ENCODE measurements at places on chromosomes 5 and 9.

DNA sequence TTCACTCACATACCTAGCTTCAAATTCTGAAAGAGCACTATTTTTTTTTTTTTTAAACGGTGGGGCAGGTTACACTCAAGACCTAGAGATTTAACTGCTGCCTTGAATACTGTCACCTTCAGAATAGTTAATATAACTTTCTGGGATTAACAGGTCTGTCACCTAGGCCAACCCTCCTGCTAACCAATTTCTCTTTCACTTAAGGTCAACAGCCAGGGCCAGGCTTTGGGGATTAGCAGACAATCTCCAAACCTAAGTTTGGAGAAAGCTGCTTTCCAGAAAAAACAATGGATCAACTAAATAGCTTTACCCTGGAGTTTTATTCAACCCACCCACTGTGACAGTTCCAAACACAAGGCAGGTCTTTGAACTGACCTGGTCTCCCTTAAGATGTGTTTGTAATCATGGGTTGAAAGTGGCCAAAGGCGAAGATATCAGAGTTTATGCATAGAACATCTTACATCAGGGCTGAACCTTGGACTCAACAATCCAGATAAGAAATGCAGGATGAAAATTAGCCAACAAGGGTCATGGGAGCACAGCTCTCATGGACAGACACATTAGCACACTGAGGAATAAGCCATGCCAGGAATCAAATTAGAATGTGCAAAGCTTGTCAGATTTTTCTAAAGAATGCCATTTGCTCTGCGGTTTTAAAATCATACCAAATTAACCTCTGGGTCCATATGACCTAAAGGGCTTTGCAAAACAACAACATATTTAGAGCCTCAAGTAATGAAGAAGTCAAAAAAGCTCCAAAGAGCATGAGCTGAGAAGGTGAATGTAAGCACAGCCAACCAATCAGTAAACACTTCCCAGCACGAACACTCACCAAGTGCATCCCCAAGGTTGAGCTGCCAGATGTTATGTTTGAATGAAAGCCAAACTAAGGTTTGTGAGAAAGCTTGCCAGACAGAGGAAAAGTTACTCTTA, 538.5 kb upstream of the DMAC1 start:
- no peak for DNase-seq

- no peak for DNase-seq
Observed at GRCh38 chr5:1104327-1105006, 7.4 kb downstream of the SLC12A7 start.

GRCh38 chr9:115015018-115015635, 84.7 kb upstream of the TNFSF8 start:
- DNase-seq = peak; percentile 7

DNA sequence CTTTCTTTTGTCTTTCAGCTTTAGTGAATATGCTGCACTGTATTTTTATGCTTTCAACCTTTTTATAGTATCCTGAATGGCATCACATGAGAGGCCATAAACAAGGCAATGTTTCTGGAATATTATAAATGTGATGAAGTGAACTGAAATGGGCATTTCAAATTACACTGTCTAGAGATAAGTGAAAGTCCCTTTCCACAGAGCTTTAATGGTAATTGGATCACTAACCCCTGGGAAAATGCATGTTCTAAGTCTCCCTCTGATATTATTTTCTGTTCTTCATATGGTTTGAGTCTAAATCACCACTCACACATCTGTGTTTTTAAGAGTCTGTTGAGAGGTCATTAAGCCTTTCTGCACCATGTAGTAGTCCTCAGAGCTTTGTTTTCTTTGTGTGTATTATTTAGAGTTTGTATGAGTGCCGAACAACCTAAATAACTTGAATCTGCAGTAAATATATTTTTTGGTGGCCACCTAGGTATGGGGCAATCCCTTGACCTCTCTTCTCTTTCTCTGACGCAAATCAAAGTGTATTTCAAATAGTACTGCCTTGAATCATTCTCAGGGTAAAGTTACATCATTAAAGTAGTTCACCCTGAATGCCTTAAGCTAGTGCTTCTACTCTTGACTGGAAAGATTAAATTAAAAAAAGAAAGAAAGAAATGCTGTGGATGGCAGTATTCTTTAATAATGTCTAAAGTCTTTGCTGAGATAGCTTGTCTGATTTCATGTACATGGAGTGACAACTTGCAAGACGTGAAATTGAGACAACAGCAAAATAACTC, 1931.0 kb upstream of the CDH6 start:
- DNase-seq = no peak

DNA sequence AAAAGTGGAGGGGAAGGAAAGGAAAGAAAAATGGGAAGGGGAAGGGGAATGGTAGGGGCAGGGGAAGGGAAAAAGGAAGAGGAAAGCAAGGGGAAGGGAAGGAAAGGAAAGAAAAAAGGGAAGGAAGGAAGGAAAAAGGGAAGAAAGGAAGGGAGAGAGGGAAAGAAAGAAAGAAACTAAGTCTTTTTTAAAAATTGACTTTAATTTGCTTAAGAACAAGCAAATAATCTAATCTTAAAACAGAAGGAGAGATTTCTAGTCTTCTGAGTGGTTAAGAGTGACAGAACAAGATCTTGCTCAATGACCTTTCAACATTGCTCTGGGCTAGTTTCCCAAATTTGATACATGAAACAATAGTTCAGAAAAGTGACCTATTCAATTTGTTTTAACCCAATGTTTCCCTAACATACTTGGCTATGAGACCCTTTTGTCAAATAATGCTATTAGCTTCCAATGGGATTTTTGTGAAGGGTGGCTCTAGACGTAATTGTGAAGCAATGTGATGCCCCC, 33.4 kb upstream of the GLIS3 start:
- DNase-seq = no peak

- no peak for DNase-seq
Observed at GRCh38 chr9:20227166-20227874, 395.0 kb downstream of the MLLT3 start.

Data from HepG2 (cell line).